G401 (cell line): ENCODE measurements at places on chromosomes 2 and 18. TPM values are rescaled to one million over a fixed set of nuclear protein-coding genes. Genes with fewer than 3 reads are reported as not detected.
A peak's percentile ranks its signal among the peaks of the same experiment; 100 is the strongest.

- no peak for DNase-seq
These were observed 515.0 kb downstream of the TMEM182 start for GRCh38 chr2:103276869-103277268.

- peak; percentile 81 for DNase-seq
These were observed 97.2 kb downstream of the PIK3C3 start for GRCh38 chr18:42052122-42052708.

CD28 gene
- not detected in 2 replicates for total RNA-seq

FEV gene
- not detected in 2 replicates for total RNA-seq

GRCh38 chr2:172701250-172701649, 34.4 kb upstream of the RAPGEF4 start:
- no peak for DNase-seq

DNA sequence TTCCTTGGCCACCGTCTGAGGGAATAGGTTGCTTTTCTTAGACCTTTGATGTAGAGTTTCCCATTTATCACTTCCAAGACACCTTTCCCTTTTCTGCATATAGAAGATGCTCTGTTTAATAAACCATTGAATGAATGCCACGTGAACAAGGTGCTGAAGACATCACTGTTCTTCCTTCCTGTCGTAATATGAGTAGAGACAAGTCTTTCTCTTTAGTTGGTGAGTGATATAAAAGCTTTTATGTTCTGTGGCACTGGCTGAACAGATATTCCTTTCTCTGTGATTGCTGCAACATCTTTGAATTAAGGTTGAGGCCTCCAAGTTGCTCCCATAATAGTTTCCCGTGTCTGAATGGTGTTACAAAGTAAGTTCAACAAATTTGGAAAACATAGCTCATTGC, 38.7 kb downstream of the TTC39C start:
- no peak for DNase-seq

DNA sequence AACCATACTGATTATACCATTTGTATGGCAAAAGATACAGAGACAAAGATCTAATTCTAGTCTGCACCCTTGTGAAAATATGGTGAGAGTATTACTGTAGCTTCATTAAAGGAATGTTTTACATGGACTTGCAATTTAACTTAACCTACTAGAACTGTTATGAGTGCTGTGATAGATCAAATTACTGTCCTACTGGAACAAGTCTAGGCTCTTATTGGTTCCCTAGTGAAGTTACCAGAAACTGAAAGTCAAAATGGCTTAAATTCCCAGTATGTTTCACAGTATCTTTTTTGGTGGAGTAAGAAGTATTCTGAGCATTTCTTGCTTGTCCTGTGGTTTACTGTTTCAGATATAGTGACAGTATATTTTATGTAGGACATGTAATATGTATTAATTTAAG, 3.8 kb upstream of the TBR1 start:
- no peak for DNase-seq

DNA sequence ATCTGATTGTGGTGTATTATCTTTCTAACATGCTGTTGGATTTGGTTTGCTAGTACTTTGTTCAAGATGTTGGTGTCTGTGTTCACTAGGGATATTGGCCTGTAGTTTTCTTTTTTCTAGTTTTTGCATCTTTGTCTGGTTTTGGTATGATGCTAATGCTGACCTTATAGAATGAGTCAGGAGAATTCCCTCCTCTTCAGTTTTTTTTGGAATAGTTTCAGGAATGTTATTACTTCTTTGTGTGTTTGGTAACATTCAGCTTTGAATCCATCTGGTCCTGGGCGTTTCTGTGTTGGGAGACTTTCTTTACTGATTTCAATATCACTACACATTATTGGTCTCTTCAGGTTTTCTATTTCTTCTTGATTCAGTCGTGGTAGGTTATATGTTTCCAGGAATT, 124.2 kb upstream of the EPB41L5 start:
- no peak for DNase-seq

GRCh38 chr2:29783666-29784065, 137.7 kb downstream of the ALK start:
- DNase-seq: no peak

KCNG2 gene
- 3.8 and 8.6 TPM in 2 replicates for total RNA-seq
